Fibroblast of skin of left biceps (primary cell): ENCODE measurements at places on chromosomes 7 and 10.

GRCh38 chr10:33010132-33011037 is 52.4 kb upstream of the ITGB1 start:
- DNase-seq = peak; percentile 73

GRCh38 chr10:101012525-101013364 is 13.1 kb downstream of the LZTS2 start:
- DNase-seq = peak; percentile 73

GRCh38 chr10:110704906-110705476 is 60.9 kb downstream of the RBM20 start:
- DNase-seq = no peak

GRCh38 chr7:115763347-115763746 is 267.2 kb downstream of the TFEC start:
- no peak for DNase-seq

- no peak for DNase-seq
Observed at GRCh38 chr10:113985297-113985844, 58.3 kb upstream of the ADRB1 start.

DNA sequence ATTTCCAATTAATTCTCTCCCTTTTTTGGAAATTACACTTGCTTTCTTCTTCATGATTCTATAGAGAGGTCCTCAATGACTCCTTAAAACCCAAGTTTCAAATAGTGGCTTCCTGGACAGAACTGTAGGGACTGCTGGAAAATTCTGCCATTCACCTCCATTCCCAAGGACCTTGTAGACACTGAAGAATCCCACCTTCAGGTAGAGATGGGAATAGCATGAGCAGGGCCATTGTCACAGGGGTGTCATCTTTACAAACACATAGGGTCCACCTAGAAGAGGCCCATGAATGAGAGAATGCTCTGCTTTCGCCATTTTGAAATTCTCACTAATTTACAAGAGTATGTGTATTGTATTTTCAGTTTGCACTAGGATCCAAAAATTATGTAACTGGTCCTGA is 701.7 kb upstream of the CELF2 start:
- DNase-seq = no peak
